ENCODE measurements at places on chromosomes 16 and 17.
A peak's percentile ranks its signal among the peaks of the same experiment; 100 is the strongest.

GRCh38 chr16:79469999-79470398 is 130.5 kb downstream of the MAF start:
- no peak for DNase-seq

- no peak for DNase-seq
Observed at GRCh38 chr16:15613676-15614075, 29.3 kb downstream of the MARF1 start.

DNA sequence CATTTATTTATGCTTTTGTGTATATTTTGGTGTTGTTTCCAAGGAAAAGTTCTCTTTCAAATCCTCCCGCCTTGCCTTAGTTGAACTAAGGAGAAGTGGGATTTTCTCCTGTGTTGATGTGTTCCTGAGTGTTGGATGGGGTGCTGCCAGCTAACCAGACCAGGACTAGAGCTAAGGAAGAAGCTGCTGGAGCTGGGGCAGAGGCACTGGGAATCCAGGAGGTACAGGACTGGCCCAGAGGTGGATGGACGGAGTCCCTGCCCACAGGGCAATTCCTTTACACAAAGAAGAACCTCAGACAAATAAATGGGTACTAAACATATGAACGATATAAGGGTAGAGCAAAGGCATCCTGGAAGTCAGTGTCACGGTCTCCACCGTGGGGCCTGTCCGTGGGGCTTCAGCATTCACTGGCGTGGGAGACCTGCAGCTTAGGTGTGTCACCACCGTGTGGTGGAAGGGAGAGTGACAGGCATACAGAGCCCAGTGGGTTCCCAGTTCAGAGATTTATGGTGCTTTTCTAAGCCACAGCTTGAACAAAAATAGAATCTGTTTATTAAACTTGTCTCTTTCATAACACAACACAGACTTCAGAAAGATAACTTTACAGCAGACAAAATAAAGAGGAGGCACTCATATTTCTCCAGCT is 270.7 kb downstream of the NTN1 start:
- DNase-seq, result peak; percentile 34

DNA sequence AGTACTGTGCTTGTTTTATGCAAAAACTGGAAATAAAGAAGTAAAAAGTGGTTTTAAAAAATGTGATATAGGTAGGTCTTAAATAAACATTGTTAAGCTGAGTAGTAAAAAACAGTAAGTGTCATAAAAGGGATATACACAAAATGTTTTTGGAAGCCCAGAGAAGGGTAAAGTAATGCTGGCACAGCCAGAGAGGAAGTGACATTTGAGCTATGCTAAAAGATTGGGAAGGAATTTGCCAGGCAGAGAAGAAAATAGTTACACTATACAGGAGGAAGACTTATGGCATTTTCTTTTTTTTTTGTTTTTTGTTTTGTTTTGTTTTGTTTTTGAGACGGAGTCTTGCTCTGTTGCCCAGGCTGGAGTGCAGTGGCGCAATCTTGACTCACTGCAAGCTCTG is 40.8 kb upstream of the TAOK1 start:
- no peak for DNase-seq

DNA sequence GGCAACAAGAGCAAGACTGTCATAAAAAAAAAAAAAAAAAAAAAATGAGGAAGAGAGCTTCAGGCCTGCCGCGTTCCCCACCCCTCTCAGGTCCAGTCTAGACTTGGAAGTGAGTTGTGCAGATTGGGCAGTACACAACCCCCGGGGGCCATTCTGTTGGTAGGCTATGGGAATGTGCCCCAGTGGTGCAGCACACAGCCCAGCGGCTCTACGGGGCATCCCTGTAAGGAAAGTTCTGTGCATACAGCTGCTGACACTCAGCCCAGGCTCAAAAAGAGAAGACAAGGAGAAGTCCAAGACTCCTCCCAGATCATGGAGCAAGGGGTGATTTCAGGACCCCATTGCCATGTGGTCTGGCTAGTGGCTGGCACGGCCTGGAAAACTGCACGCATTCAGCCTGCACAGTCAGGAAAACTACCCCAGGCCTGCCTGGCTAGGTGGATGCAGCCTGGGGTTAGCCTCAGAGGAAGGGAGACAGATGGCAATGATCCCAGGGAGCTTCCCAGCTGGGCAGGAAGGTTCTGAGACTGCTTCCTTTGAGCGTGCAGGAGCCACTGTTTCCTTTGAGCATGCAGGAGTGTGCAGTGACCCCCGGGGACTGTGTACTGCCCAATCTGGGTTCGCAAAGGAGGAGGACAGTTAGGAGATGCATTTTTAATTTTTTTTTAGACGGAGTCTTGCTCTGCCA is 44.8 kb downstream of the PECAM1 start:
- no peak for DNase-seq

- DNase-seq, result peak; percentile 3
Observed at GRCh38 chr17:51590071-51590656, 329.8 kb downstream of the UTP18 start.

DNA sequence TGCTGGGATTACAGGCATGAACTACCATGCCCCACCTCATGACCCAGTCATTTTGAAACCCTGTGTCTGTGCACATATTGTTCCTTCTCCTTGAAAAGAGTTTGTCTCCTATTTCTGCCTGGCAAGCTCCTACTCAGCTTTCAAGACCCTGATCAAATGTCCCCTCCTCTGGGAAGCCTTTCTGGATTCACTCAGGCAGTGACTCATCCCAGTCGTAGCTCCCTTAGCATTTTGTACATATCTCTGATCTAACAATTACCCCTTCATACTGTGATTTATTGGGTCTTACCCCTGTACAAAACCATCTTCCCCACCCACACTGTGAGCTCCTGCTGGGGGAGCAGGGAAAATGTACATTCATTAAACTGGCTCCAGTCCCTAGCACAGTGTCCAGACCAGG is 18.1 kb upstream of the ABCC12 start:
- no peak for DNase-seq

- peak; percentile 40 for DNase-seq
Observed at GRCh38 chr17:62653002-62653825, 25.7 kb downstream of the MRC2 start.

DNA sequence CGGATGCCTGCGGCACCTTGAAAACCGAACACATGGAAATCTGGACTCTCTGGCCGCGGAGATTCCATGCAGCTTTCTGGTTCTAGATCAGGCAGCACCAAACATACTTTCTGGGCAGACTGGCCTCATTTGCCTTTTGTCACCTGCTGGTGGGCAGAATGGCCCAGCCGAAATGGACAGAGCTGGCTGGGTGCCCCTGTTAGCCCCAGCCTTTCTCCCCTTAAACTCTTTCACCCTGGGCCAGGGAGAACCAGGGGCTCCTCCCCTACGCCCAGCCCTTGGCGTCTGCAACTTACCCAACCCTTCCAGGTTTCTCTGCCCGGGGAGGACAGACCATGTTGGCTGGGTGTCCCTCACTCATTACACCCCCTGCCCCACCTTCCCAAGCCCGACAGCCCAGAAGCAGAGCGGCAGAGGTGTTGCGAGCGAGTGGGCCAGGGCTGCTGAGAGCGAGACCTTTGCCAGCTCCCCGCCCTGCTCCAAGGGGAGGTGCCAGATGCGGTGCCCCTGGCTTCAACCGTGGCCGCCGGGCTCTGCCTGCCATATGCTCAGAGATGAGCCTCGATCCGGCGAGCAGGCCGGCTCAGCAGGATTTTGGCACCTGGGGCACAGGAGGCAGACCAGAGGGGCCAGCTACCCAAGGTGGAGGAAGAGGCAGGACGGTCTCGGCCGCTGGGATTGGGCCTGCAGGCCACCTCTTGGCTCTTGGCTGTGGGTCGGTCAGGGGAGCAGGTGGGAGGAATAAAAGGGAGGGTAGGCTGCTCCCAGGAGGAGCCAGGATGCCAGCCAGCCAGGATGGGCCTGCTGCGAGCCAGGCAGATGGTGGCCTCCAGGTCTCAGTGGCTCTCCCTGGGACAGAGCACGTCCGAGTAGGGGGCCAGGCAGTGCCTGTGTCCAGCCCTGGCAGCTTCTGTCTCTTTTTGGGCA is 191.3 kb downstream of the NTN1 start:
- no peak for DNase-seq

- DNase-seq, result peak; percentile 30
Observed at GRCh38 chr16:67537270-67537635, 8.6 kb downstream of the RIPOR1 start.

- no peak for DNase-seq
Observed at GRCh38 chr16:13120557-13120956, 219.2 kb downstream of the SHISA9 start.

- no peak for DNase-seq
Observed at GRCh38 chr17:74043976-74044375, 159.5 kb upstream of the RPL38 start.

DNA sequence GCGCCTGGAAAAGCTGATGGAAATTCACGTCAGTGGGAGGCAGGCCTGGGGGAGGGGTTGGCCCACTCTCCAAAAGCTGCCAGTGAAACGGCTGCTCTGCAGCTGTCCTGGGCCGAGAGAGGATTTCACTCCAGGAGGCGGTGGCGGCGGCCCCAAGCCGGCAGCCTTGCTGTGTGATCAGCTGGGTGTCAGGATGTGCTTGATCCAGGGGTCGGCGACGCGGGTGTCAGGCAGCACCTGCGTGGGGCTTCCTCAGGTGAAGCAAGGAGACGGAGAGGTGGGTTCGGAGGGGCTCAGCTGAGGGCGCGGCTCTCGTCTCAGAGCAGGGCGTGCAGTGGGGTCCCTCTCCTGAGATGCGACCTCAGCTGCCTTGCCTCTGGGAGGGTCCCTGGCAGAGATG is 7.0 kb downstream of the CBFA2T3 start:
- DNase-seq, result no peak

GRCh38 chr17:60594734-60595133 is 5.3 kb upstream of the PPM1D start:
- no peak for DNase-seq

GRCh38 chr16:66811043-66811442 is 9.7 kb upstream of the TERB1 start:
- no peak for DNase-seq

DNA sequence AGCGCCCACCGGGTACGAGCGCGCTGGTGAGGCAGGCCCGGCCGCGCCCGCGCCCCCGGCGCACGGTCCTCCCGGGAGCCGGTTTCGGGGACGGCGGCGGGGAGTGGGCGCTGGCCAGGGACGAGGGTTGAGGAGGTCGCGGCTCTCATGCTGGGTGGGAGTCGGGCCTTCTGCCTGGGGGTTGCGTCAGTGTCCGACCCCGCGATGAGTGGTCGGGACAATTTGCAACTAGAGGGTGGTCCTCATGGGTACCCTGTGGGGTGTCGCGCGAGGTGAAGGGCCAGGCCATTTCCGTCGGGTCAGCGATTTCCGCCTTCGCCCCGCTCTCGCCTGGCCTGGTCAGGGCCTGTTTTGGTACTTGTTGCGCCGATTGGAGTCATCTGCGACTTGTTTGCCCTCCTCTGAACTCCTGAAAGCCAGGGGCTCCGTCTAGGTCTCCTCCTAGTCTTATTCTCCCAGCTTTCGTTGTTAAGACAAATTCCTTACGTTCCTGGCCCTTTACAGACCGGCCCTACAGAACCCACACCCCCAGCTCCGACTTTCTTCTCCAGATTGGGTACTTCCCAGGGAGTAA is 14.9 kb downstream of the NAA60 start:
- no peak for DNase-seq

DNA sequence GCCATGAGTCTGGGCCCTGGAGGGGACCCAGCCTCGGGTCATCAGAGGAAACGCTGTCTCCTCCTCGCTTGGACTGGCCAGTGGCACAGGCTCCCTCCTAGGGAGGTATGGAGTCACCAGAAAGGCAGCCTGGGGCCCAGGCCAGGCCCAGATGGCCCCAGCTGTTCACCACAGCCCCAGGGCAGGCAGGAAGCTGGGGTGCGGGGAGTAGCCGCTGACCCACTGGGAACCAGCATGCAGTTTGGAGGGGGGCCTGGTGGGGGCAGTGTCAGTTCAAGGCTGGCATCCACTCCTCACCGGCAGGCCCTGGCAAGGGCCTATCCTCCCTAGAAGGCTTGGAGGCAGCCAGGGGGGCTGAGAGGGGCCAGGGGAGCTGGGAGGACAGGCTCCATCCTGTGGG is 48.8 kb downstream of the SDK2 start:
- DNase-seq, result peak; percentile 9

GRCh38 chr16:169014-169413 is 3.2 kb downstream of the HBM start:
- DNase-seq, result no peak

GRCh38 chr16:82728901-82729300 is 102.1 kb downstream of the CDH13 start:
- DNase-seq, result no peak

- peak; percentile 75 for DNase-seq
Observed at GRCh38 chr16:69820926-69821541, 58.9 kb downstream of the WWP2 start.

DNA sequence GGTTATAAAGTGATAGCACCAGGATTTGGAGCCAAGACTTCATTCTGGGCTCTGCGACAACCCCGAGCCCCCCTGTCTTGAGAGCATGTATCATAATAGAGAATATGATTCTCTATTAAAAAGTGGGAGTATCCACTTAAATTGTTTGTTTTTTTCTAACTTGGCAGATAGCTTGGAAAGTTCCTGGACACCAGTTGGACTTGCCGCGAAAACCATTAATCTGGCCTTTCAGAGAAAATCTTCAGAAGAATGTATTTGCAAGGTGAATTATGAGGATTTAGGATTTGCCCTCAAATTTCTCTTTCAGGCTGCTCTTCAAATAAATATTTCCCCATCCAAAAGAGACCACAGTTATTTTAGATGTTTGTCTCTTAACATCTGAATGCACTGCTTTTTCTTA is 53.5 kb downstream of the MARCHF10 start:
- DNase-seq, result no peak

- DNase-seq, result no peak
Observed at GRCh38 chr17:77827511-77827910, 131.0 kb upstream of the TNRC6C start.

DNA sequence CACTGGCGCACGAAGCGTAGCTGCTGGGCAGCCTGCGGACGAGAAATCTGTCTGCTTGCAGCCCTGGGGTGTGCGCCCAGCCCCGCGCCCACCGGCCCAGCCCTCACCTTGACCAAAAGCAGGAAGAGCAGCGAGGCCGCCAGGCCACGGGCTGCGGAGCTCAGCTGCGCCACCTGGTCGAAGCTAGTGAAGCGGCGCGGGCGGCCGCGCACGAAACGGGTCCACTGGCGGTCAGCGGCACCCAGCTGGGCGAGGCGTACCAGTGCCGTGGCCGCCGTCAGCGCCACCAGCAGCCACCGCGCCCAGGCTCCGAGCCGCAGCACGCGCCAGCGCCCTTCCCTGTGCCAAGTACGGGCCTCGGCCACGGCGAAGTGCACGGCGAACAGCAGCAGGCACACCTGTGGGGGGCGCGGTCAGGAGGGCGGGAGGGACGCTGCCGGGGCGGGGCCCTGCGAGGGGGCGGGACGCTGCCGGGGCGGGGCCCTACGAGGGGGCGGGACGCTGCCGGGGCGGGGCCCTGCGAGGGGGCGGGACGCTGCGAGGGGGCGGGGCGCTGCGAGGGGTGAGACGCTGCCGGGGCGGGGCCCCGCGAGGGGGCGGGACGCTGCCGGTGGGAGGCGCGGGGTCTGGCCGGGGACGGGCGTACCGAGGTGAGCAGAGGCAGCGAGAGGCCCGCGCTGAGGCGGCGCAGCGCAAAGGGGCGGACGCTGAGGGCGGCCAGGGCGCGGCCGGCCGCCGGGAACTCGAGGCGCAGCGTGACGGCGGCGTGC is 43.2 kb downstream of the TSC2 start:
- no peak for DNase-seq
